HepG2 (cell line): ENCODE measurements at places on chromosomes 3 and 15.

GRCh38 chr15:79989682-79990081 lies 18.7 kb upstream of the BCL2A1 start:
- no peak for DNase-seq

DNA sequence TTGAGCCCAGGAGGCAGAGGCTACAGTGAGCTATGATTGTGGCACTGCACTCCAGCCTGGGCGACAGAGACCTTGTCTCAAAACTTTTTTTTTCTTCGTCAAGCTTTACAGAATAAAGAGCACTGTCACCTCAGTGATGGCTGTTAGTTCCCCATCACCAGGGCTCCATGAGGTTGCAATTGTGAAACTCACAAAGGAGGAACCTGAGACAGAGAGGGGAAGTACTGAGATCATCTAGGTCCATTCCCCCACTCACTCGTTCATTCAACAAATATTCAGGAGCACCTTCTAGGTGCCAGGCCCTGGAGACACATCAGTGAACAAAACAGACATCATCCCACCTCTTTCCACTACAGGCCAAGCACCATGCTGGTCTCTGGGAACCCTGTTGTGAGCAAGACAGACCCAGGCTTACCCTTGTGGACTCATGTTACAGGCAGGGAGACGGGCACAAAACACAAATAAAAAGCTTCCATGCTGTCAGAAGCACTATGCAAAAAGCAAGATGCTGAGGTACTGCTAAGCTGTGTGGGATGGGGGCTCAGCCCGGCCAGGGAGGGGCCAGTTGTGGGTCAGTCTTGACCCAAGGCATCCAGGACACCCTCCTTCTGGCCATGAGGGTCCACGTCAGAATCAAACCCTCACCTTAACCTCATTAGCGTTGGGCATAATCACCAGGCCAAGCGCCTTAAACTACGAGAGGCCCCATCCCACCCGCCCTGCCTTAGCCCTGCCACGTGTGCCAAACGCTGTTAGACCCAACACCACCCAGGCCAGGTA lies 2.1 kb upstream of the RHO start:
- no peak for DNase-seq

DNA sequence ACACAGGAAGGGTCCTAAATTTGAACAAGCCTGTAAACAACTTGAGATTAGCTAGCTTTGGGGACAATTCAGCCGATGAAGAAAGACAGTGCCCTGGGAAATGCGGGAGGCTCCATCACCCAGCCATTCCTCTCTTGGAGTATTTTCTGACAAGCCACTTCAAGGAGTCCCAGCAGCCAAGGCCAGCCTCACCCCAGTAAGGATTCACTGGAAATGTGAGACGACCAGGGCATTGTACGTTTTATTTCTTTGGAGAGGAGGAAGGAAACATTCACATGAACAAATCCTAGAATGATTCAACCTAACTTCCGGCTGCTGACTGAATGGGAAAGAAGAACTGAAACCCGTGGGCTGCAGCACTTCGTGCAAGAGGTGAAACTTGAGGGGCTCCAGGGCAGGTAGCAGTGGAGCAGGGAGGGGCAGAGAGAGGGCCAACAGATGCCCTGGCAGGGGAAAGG lies 116.4 kb upstream of the ARHGEF3 start:
- DNase-seq = no peak

DNA sequence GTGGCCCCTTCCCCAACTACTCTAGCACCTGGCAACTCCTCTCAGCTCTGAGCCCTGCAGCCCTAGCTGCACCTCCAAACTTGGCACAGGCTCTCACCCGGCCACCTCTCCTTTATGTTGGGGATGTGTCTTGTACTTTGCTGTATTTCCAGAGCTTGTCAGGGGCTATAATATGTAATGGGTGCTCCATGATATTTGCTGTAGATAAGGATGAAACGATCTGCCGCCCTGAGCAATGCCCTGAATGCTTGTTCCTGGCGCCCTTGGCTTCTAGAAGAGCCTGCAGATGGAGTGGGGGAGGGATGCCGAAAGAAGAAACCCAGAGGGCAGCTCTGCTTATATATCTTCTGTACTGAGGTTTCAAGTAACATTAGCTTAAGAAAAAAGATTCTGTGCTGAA lies 35.9 kb upstream of the ZBTB38 start:
- peak; percentile 69 for DNase-seq
